ENCODE measurements at places on chromosomes 5 and 9. TPM values are rescaled to one million over a fixed set of nuclear protein-coding genes. Genes with fewer than 3 reads are reported as not detected.

Gene TRIM36
- total RNA-seq = 1.4 TPM

Gene SAXO1
- total RNA-seq = not detected

Gene C9
- not detected for total RNA-seq

Gene OLFM1
- total RNA-seq = 0.16 TPM

Gene CCL27
- not detected for total RNA-seq

Data from epithelial cell of alveolus of lung (primary cell).